ENCODE measurements at places on chromosomes 6 and 20.
A peak's percentile ranks its signal among the peaks of the same experiment; 100 is the strongest.

DNA sequence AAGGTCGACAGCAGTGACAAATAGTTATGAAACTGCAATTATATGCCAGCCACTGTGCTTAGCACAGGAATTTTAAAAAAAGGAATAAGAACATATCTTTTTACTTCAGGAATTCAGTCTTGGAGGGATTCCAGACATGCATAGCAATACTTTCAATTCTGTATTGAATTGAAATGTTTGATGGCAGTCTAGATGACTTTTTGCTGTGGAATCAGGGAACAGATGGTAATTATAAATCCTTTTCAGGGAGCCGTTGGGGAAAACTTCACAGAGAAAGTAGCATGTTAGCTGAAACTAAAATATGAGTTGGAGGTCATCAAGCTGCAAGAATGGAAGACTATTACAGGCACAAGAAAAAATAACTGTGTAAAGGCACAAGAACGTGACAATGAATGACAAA, 74.8 kb downstream of the IMPG1 start:
- peak; percentile 18 for DNase-seq

GRCh38 chr20:1391640-1392442, 1.0 kb downstream of the FKBP1A start:
- peak; percentile 38 for DNase-seq

DNA sequence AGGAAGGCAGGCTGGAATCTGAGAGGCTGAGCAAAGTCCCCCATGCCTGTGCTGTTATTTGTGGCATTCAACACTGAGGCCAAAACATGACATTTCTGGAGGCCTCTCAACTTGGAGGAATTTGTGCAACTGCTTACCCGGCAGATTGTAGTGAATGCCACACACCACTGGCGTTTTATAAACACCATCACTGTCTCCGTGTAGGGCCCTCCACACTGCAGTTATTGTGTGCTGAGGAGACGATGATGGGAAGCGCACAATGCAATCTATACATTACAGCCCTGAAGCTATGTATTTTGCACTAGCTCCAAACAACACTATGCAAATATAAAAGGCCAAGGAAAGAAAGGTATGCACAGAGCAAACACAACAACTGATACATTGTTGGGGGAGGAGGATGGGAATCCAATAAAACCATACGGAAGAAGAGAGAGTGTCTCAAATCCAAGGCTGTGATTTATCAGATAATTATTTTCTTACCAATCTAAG, 106.5 kb downstream of the SMLR1 start:
- peak; percentile 64 for DNase-seq

GRCh38 chr6:43013843-43014433, at the start of the genes KLHDC3 and MEA1:
KLHDC3 (plus strand) TSS chr6:43014249; CDS start chr6:43017193, 2,944 bp downstream.
MEA1 (minus strand) TSS chr6:43013946; CDS start chr6:43013813, 133 bp downstream.
- peak; percentile 100 for DNase-seq

DNA sequence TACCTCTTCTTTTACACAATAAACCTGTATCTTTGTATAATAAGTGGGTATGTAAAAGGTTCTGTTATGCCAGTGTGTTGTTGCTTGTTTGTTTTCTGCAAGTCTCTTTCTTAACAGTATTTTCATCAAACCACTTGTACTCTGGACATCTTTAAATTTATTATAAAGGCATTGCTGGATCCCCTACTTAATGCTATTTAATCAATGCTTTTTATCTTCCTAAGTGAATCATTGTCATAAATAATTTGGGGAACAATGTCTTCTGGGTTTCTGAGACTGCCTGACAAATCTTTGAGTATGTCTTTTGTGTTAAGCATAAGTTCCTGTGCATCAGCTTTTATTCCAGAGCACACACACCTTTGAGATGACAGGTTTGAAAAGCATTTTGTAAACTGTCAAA, 64.7 kb downstream of the ITCH start:
- DNase-seq: no peak

- DNase-seq: no peak
Measured at GRCh38 chr20:38714308-38714707, 10.0 kb upstream of the SLC32A1 start.

- no peak for DNase-seq
Measured at GRCh38 chr6:39925931-39926290, 8.4 kb downstream of the MOCS1 start.

DNA sequence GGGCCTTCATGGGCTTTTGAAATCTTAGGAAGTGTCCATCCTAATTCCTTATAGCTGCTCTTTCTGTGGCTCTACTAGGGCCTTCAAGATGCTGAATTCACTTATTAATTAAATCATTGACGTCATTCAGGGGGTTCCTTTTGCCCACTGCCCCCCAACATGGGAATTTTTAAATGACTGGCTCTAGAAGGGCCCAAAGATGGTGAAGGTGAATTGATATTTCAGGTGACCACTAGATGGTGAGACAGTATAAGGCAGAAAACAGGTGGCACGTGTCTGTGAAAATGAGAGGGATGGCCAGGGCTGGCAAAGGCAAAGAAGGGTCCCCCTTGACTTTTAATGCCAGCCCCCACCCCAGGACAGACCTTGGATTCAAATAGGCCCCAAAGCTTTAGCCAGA, 11.8 kb downstream of the GNAS start:
- DNase-seq: no peak

GRCh38 chr6:118263921-118264486, 284.1 kb upstream of the PLN start:
- DNase-seq: peak; percentile 6

DNA sequence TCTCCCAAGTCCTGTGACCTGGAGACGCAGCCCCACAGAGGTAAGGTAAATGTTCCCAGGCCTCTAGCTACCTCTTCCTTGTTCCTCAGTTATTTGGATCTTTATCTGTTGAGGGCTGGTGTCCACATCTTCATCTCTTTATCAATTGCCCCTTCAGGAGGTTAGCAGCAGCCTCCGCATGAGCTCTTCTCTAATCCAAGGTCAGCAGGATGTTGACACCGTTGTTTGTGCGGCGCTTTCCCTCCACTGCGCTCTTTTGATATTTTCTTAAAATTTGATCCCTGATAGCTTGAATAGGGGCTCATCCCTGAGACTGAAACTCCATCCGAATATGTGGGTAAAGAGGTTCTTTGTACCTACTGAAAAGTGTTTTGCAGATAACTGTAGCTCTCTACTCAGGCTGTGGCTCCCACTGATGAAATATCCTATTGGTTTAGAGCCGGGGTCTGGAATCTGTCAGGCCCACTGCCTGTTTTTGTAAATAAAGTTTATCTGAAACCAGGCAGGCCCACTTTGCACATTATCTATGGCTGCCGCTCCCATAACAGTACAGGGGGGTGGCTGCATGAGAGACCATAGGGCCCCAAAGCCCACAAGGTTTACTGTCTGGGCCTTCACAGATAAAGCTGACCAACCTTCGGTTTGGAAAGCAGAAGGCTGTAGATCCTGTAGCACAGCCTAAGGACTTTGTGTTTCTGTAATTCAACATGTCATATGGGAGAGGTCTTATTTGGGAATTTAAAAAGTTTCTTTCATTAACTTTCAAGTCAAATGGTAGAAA, 362.6 kb downstream of the QKI start:
- DNase-seq: no peak

DNA sequence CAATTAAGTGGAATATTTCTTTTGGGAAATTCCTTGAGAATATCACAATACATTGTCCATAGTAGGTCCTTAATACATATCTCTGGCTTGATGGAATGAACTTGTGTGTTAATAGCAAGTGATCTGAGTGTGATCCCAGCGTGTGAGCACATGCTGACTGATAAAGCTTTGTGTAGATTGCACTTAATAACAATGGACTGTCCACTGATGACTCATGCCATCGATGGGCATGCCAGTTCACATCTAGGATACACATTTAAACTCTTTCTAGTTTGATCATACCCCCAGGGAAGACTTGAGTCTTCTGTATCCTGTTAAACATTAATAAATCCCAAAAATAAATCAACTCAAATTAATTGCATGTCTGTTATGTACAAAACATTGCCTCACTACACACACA, 454.3 kb upstream of the SPTLC3 start:
- no peak for DNase-seq

- DNase-seq: no peak
Measured at GRCh38 chr6:1080453-1081337, 231.2 kb upstream of the FOXQ1 start.

DNA sequence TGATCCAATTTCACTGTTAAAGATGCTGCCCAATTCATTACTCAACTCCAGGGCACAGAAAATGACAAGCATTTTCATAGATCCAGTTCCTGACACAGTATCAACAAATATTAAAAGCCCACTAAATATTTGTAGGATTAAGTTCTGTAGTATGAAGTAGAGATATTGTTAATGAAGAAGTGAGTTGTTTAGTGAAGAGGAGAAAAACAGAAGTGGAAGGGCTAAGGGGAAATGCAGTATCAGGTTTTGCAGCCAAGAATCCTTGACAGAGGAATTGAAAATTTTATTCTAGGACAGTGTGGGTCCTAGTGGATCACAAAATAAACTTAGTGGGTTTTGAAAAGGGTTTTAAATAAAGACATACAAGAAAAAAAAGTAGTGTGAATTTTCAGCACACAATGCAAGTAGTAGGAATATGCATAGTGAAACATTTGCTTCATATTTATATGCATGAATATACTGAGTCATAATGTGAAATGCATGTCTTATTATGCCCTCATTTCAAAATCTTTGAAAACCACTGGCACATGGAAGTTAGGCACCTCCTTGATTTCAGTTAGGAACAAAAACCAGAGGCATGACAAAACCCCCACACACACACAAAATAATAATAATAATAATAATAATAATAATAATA, 338.6 kb downstream of the KHDRBS2 start:
- no peak for DNase-seq

GRCh38 chr20:3987296-3987695, 28.1 kb downstream of the RNF24 start:
- peak; percentile 53 for DNase-seq

DNA sequence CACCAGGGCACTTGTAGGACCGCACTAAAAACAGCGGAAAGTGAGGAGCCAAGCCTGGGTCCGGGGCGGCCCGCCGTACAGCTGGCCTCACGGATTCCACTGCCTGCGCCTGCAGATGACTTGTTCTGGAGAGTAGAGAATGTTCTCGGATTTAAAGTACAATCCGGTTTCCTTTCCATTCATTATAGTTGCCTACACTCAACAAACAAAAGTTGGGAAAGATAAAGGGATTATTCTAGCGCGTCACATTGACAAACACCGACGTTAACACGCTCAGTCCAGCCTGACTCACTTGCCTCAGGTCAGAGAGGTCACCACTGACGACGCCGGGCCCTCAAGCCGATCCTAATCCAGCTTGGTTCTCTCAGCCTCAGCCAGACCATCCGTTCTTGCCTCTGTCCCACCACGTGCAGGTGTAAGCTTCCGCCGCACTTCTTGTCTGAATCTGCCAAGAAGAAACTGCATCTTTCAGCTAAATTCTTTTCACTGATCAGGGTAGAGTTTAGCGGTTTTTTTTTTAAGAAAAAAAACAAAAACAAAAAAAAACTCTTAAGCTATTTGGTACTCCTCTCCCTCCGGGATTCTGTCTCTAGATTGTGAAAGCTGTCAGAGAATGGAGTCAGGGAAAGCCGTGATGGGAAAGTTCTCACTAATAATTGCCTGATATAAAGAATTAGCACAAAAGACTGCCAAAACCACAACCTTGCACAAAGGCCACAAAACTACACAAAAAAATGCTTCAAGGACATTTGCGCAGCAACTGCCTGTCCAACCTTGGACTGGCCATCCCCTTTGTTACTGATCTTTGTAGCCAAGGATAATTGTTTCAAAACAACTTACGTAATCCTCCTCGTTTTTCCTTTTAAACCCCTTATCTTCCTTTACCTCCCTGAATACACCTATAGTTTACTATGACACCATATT, 1.1 kb upstream of the PHF10 start:
- DNase-seq: peak; percentile 22

GRCh38 chr6:123990376-123990775, 186.7 kb downstream of the NKAIN2 start:
- DNase-seq: no peak

GRCh38 chr20:36624068-36624943, 18.7 kb downstream of the RAB5IF start:
- no peak for DNase-seq

GRCh38 chr20:49674383-49675352, 39.0 kb downstream of the B4GALT5 start:
- peak; percentile 57 for DNase-seq

DNA sequence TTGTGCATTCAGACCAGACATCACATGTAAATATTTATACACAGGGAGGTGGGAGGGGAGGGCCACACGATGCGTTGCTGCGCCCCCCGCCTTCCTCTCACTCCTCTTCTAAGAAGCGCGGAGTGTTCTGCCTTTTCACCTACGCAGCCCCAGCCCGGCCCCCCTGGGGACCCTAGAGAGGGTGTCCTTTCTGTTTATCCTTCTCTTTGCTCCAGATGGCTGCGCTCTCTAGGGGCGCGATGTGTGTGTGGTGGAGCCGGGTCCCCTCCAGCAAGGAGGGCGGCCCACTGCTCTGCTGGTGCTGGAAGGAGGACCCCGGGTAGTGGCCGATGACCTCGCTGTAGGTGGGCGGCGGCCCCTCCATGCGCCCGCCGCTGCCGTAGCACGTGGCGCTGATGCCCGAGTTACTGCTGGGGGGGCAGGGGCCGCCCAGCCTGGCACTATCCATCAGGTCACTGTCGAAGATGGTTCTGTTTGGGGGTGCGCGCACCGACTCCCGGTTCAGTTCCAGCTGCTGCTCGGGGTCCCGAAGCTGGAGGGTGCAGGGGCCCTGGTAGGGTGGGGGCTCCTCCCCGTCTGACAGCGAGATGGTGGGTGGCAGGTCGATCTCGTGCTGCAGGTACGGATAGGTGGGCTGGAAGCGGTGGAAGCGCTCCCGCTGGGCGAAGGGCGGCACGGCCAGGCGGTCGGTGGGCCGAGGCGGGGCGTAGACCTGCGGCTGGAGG, 31.8 kb upstream of the ZBP1 start:
- no peak for DNase-seq

DNA sequence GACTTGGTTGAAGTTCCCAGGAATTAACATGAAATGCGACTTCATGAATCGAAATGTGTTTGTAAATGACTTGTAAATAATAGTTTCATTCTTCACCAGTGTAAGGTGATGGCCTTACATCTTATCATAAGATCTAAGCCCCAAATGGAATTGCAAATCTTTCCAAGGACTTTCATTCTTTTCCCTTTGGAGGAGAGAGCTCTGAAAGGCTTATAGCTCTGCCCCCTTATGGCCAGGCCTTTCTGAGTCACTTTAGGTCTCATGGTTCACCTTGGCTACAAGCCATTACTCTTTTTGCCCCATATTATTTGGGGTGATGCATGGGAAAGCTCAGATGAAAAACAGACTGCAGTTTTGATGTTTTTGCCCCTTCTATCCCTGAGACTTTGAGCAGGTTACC, 209.1 kb upstream of the BMP2 start:
- DNase-seq: no peak

- no peak for DNase-seq
Measured at GRCh38 chr6:145758113-145758512, 22.8 kb upstream of the EPM2A start.

All from fibroblast of skin of abdomen (primary cell).